Right hindlimb (tissue), 1 donor: ENCODE measurements at places on chromosomes 3 and 15.

GRCh38 chr15:31098953-31099740 lies 2.4 kb downstream of the TRPM1 start:
- DNase-seq = no peak

DNA sequence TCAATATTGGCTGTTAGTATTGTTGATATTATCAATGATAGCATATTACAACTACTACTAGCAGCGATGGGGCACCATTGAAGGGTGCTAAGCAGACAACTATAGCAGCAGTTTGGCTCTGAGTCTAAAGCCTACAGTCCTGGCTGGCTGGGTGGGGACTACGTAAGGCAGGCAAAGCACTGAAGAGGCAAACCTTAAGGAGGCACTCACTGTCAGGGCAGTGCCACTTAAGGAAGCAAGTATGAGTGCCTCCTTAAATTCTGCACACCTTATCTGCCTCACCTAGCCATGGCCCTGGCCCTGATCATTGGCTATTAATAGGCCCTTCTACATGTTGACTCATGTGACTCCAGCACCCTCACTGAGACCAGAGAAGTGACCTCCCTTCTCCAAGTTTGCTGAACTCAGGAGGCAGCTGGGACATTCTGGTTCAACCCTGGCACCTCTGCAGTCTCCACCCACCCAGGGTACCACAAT lies 20.6 kb downstream of the CDCP1 start:
- no peak for DNase-seq

- DNase-seq = no peak
Measured at GRCh38 chr3:66350601-66351000, 129.8 kb downstream of the SLC25A26 start.

DNA sequence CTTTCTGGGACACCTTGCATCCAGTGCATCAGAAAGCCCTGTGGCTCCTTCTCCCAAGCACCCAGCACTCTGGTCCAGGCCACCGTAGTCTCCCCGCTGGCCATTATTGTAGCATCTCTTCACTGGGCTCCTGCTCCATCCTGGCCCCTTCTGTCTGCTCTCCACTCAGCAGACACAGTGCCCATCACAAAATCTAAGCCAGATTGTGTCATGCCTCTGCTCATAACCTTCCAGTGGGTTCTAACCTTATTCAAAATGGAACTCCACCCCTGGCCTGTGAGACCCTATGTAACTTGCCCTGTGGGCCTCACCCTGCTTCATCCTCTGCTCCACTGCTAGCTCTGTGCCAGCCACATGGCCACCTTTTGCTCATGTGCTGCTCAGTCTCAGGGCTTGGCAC lies 31.7 kb upstream of the PRR23E start:
- DNase-seq = no peak

DNA sequence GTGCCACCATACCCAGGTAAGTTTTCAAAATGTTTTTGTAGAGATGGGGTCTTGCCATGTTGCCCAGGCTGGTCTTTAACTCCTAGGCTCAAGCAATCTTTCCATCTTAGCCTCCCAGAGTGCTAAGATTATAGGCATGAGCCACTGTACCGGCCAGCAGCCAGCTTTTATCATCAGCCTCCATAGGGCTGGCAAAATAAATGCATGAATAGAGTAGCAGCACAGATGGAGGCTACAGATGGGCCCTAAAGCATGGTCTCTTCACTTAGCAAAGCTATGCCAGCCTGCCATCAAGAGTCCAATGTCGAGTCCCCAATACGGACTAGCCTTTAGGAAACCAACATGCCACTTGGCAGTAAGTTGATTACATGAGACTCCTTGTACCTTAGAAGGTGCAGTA lies 63.8 kb downstream of the CNTN3 start:
- DNase-seq = no peak

GRCh38 chr3:66723231-66723630 lies 222.4 kb upstream of the LRIG1 start:
- DNase-seq = no peak

DNA sequence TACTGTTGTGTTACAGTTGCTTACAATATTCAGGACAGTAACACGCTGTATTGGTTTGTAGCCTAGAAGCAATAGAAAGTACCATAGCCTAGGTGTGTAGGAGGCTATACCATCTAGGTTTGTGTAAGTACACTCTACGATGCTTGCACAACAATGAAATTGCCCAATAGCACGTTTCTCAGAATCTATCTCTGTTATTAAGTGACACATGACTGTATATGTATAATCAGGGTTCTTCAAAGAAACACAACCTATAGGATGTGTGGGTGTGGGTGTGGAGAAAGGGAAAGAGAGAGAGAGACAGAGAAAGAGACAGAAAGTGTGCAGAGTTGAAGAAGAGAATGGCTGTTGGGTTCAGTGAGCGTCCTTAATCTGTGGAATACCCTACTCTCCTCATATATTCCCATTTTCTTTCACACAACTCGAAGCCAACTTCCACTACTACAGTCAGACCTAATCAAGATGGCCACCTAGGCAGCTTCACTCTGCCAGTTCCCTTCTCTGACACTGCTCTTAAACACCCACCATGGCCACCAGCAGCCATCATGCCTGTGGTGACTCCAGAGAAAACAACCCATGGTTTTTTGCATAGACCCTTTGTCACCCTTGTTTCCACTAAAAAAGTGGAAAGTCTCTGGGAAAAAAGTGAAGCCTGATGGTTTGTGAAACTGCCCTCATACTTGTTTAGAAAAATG lies 5.8 kb upstream of the PPP4R2 start:
- no peak for DNase-seq

GRCh38 chr3:112042842-112043280 lies 8.3 kb downstream of the TMPRSS7 start:
- DNase-seq = no peak

DNA sequence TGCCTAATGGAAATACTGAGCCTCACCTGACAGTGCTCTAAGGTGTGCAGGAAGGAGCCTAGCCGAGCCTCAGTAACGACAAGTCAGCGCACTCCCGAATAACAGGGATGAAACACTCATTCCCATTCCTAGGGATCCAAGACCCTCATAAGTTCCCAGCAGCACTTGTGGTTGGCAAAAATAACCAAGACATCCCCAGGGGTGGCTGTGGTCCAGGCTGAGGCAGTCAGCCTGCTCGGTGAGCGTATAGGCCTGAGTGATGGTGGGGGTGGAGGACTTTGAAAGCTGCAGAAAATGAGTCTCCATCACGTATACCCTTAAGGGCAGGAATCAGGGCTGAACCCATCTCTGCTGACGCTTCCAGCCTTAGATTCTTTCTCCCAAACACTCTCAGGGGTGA lies 120.1 kb downstream of the SMAD6 start:
- no peak for DNase-seq

DNA sequence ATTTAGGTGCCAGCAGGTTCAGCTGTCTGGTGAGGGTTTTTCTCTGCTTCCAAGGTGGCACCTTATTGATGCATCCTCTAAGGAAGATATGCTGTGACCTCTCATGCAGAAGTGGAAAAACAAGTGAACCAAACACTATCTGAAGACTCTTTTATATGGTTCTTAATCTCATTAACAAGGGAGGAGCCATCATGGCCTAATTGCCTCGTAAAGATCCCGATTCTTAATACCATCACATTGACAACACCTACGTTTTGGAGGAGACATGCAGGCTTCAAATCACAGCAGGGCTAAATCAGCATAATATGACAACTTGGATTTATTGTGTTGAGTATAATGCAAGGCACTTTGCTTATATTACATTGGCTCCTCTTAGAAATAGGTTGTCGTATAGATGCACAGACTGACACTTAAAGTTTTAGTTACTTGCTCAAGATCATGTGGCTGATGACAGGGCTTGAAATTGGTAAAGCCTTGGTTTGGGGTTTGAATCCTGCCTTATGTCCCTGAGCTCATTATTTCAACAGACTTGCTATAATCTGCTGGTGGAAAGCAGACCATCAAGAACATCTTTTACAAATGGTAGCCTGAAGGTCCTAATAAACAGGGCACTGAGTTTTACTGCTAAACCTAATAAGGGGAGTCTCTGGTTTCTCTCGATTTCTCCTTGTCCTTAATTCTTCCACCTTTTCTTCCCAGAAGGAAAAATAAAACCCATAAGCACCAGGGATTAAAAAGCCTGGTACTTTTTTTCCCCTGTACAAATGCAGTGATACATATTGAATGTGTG lies 88.2 kb downstream of the PTPRG start:
- DNase-seq = no peak

DNA sequence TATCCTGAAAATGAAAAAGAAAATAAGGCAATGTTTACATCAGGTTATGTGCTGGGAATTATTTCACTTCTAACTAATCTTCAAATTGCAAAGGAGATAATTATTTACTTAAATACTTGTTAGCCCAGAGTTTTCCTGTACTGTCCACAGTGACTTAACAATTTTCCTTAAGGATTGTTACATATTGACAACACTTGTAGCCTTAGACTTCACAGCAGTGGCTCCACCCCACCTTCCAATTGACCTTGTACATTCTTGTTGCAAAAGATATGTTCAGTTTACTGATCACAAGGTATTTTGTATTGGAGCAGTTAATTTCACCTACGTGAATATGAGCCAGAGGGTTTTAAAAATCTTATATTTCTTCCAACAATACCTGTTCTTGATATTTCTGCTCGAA lies 376.9 kb downstream of the CNTN6 start:
- DNase-seq = no peak

DNA sequence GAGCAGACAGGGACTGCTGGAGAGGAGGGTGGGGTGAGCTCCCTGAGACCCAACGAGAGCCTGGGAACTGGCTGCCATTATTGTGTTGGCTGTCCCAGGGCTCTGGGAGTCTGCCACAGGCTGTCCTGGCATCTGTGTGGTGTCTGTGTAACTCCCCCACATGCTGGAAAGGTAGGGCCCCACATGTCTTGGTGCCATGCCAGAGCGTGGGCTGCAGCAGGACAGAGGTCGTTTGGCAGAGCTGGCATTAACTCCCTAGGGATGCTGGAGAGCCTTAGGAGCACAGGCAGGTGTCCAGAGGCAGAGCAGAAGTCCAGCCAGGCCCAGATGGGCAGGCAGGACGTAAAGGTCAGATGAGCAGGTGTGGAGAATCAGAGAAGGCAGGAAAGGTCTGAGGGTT lies 9.7 kb downstream of the TIMP4 start:
- no peak for DNase-seq

GRCh38 chr3:171943262-171944117 lies 95.9 kb upstream of the FNDC3B start:
- DNase-seq = no peak

- no peak for DNase-seq
Measured at GRCh38 chr3:73070675-73071575, 9.5 kb downstream of the EBLN2 start.

GRCh38 chr3:40083066-40083465 lies 226.4 kb upstream of the EIF1B start:
- DNase-seq = no peak

- DNase-seq = no peak
Measured at GRCh38 chr15:101153801-101154656, 97.8 kb downstream of the CHSY1 start.

DNA sequence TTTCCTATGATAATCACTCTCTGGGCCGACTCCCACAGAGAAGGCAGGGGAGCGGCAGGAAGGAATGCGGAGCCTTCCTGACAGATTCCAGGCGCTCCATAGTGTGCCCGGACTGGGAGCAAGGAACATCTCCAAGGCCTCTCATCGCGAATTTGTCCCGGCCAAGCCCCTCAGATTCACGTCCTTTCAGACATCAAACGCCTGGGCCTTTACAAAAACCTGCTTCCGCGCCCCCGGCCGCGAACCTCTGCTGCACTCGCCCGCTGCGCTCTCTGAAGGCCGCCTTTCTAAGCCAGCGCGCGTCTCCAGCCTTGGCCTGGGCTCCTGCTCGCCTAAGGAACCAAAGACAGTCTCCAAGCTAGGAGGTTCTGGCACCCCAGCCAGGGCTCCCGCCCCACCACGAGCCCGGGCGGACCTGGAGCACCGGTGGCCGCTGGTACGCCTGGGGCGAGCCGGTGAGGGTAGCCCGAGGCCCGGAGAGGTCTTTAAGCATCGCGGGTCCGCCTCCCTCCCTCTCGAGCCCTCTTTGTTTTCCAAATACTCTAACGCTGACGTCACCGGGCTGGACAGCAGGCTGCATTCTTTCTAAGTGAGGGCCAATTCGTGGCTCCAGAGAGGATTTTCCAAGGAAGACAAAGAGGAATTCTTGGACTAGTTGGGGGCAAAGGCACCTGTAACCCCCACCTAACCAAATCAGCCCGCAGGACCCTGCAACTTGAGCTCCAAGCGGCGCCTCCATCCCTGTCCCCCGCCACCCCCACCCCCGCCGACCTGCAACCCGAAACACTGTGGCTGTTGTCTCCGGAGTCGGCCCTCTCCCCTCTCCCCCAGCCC lies 759 bp downstream of the AMOTL2 start:
- peak; percentile 93 for DNase-seq

DNA sequence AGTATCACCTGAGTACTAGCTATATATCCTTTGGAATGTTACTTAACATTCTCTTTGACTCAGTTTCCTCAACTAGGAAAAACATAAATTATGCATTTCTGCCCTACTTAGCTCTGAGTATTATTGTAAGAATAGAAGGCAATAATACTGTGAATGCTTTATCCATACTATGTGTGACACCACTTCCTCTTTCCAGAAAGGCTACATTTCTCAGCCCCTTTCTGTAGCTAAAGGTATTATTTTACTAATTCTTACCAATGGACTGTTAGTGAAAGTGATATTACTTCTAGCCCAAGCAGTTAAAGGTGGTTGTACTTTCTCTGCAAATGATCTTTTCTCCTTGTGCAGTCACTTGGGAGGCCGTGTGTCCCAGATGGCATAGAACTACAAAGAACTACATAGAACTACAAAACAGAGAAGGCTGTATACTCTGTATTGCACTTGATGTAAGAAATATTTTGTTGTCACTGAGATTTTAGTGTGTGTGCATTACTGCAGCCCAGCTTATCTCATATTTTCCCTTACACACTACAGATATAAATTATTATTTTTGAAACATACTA lies 35.1 kb downstream of the MYH15 start:
- no peak for DNase-seq

DNA sequence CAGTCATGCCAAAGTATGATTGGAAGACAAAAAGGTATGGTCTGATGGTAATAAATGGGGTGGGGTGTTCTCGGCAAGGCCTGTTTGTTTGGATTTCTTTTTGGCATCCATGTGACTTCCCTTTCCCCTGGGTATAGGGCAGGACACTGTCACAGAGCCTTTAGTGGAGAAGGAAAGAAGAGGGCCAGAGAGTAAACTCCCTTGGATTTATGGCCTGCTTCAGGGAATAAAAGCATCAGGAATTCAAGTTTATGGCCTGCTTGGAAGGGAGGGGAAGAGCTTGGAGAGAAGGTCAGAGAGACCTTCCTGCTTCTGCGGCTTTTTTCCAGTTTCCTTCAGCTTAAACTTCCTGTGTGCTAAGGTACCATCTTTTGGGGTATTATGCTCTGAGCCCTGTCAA lies 179.4 kb upstream of the ADAMTS9 start:
- DNase-seq = no peak

- DNase-seq = no peak
Measured at GRCh38 chr15:25741256-25741580, 121.9 kb downstream of the ATP10A start.

GRCh38 chr3:184776916-184777315 lies 35.0 kb upstream of the VPS8 start:
- no peak for DNase-seq
